ENCODE measurements at places on chromosomes 13 and 19.
A peak's percentile ranks its signal among the peaks of the same experiment; 100 is the strongest.

DNA sequence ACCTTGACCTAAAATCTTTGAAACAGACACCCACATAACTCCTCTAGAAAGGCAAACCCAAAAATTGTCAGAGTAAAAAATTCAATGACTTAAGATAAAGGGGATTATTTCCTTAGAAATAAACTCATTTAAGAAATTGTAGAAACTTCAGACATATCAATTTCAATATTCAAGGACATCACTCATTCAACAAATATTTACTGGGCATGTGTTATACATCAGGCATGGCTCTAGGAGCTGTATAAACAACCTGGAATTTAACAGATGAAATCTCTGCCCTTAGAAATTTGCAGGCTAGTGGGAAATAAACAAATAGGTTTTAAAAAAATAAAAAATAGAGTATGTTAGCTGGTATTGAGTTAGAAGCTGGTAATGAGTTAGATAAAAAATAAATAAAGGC, 84.0 kb upstream of the LSM14A start:
- no peak for DNase-seq

- no peak for DNase-seq
Measured at GRCh38 chr13:107730813-107731212, 484.5 kb downstream of the LIG4 start.

DNA sequence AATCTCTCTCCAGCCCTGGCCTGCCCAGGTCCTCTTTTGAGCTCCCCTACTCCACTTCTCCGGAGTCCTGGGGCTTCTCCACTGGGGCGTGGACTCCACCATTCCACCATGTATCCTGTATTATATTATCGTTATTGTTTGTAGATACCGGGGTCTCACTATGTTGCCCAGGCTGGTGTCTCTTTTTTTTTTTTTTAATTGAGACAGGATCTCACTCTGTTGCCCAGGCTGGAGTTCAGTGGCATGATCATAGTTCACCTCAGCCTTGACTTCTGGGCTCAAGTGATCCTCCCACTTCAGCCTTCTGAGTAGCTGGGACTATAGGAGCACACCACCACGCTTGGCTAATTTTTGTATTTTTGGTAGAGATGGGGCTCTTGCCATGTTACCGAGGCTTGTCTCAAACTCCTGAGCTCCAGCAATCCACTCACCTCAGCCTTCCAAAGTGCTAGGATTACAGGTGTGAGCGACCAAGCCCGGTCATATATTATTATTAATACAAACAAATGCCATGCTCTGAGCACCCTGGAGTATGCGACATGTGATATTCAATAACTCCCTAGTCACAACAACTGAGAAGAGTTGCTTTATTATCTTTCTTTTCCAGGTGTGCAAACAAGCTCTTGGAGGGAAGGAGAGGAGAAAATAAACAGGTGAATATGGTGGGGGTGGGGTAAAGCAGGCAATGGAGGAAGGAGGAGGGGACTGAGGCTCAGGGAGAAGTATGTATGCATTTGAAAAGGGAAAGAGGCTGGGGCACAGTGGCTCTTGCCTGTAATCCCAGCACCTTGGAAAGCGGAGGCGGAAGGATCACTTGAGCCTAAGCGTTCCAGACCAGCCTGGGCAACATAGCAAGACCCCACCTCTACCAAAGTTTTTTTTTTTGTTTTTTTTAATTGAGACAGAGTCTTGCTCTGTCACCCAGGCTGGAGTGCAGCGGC, 2.8 kb upstream of the CERS4 start:
- no peak for DNase-seq

- no peak for DNase-seq
Measured at GRCh38 chr13:55615081-55615480, 1525.6 kb upstream of the PRR20A start.

DNA sequence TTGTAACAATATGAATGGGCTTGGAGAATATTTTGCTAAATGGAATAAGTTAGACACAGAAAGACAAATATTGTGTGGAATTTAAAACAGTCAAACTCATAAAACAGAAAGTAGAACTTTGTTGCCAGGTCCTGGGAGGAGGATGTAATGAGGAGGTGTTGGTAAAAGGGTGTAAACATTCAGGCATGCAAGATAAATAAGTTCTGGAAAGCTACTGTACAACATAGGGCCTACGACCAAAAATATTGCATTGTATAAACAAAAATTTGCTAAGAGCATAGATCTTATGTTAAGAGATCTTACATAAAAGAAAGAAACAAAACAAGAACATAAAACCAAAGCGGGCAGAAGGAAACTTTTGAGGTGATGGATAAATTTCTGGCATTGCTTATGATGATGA, 1907.8 kb upstream of the PCDH20 start:
- no peak for DNase-seq

DNA sequence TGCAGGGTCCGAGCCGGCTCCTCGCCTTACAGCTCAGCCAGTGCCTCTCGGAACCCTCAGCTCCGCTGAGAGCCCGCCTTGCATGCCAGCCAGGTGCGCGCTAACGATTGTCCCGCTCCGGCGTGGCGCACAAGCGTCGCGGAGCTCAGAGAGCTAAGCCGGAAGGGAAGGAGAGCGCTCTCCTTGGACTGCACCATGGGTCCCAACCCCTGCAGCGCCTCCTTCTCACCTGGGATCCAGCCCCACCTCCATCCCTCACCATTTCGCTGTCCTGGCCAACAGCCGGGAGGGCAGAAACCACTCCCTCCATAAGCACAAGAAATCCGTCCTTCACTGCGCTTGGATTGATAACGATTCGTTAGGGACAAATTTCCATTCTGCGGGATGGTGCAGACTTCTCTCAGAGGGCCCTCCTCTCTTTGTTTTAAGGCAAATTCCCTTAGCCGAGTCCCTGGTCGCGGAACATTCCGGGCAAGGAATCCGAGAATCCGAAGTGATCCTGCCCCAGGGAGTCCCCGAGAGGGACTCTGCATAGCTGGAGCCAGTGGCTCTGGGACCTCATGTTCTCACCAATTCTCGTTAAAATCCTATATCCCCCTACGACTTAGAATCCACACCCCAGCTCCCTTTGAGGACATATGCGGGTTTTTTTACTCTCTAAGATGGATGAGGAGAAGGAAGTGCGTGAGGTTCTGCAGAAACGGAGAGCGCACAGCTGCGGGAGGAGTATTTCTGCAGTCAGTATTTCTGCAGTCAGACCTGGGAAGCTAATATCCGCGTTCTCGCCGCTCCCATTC, 2.8 kb downstream of the GSX1 start:
- DNase-seq, result no peak

DNA sequence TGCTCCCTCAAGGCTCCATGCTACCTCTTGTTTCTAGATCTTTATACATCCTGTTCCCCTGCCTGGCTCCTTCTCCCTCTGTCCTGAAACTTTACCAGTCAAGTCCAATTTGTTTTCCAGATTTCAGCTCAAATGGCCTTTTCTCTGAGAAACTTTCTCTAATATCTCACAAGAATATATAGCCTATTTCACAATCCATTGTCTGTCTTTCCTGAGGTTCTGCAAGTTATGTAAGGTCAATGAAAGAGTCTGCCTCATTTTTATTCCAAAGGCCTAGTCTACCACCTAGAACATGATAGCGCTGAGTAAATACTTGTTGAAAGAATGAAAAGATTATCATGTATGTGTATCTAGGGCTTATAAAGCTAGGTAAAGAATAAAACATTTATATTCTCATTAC, 348.8 kb downstream of the SPRY2 start:
- no peak for DNase-seq

DNA sequence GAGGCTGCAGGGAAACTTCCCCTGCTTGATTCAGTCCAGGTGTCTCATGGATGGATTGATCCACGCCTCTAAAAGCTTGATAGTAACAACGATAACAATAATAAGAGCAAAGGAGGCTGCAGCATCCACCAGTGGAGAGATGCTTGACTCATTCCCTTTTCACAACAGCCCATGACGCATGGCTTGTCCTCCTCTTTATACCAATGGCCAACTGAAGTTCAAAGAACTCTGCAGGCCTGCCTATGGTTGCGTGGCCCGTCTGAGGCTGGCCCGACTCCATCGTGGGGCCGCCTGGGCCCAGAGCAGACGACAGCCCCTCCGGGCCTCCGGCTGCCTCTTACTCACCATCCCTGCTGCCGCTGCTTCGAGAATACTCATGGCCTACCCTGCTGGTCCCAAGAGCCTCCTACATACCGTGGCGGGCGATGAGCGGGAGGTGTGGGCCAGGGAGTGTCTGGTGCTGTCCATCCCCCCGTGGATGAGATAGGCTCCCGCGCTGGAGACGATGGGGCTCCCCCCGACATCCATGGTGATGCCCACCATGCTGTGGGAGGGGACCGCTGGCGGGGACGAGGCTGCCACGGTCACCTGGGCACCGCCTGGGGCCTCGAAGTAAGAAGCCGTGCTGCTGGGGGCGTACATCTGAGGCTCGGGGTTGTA, 61.8 kb upstream of the RANBP3 start:
- no peak for DNase-seq

DNA sequence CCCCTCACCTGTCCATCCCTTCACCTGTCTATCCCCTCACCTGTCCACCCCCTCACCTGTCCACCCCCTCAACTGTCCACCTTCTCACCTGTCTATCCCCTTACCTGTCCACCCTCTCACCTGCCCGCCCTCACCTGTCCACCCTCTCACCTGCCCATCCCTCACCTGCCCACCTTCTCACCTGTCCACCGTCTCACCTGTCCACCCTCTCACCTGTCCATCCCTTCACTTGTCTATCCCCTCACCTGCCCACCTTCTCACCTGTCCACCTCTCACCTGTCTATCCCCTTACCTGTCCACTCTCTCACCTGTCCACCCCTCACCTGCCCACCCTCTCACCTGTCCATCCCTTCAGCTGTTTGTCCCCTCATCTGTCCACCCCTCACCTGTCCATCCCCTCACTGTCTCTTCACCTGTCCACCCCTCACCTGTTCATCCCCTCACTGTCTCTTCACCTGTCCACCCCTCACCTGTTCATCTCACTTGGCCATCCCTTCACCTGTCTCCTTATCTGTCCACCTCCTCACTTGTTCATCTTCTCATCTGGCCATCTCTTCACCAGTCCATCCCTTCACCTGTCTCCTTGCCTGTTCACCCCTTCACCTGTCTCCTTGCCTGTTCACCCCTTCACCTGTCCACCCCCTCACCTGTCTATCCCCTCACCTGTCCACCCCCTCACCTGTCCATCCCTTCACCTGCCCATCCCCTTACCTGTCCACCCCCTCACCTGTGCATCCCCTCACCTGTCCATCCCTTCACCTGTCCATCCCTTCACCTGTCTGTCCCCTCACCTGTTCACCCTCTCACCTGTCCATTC, 12.7 kb upstream of the KANK2 start:
- DNase-seq, result no peak

- peak; percentile 87 for DNase-seq
Measured at GRCh38 chr19:16272945-16273344, 51.7 kb upstream of the KLF2 start.

GRCh38 chr13:47705185-47705584, 295.9 kb downstream of the SUCLA2 start:
- DNase-seq, result no peak

DNA sequence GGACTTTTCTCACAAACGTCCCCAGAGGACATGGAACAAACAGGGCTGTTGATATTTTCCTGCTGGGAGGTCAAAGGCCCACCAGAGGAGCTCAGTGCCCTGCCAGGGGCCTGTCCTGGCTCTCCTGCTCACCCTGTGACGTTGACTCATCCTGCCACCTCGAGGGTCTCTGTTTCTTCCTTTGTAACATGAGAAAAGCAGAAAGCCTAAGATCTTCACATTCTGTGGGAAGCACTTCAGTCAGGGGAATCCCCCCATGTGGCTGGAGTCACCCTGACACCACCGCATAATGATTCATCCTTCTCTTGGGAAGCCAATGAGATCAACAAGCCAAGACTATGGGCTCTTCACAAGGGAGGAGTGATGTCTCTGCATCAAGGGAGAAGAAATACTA, 147.9 kb downstream of the KATNAL1 start:
- no peak for DNase-seq
